ENCODE measurements at places on chromosomes 3 and 15. TPM values are rescaled to one million over a fixed set of nuclear protein-coding genes. Genes with fewer than 3 reads are reported as not detected.

- H3K4me1 ChIP-seq = no peaks in the 10 kb centered on the region
- H3K27ac ChIP-seq = no peak overlapping the region
These were observed 12.2 kb upstream of the GHRL start for GRCh38 chr3:10304905-10305304.

GRCh38 chr3:129360171-129360611, 68.2 kb downstream of the EFCAB12 start:
- no peak for DNase-seq
- H3K36me3 ChIP-seq = no peaks in the 10 kb centered on the region
- H3K27ac ChIP-seq = no peak overlapping the region

DNA sequence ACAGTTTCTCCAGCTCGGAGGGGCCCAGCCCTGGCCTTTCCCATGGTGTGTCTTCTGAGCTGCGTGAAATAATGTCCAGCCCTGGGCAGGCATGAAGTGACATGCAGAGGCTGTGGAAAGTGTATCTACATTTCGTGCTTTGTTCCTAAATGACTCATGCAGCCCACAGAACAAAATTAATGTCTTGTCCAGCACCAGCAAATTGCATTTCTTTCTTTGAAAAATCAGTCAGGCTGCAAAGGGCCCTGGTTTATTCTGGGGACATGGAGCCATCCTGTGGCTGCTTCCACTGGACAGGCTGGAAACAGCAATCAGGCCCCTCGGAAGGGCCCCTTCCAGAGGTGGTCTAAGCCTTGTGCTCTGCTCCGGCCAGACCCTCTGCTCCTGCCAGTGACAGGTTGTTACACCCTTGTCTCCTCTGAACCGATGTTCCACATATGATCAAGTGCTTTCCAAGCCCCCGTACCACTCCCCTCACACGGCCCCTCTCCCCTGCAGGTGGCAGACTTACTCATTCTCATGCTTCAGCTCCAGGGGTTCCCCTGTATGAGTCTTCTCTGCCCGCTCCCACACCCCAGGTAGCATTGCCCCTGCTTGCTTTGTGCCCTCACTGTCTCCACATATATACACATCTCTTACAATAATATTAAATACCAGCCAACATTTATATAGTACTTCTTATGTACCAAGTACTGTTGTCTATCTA, 33.7 kb downstream of the CRYGS start:
- no peak for DNase-seq
- no peaks in the 10 kb centered on the region for H3K4me1 ChIP-seq
- H3K27me3 ChIP-seq = peaks cover 3% of the 10 kb centered on the region
- no peaks in the 10 kb centered on the region for H3K36me3 ChIP-seq

GRCh38 chr15:78035861-78036476, 41.5 kb downstream of the TBC1D2B start:
- H3K36me3 ChIP-seq = no peaks in the 10 kb centered on the region
- H3K4me3 ChIP-seq = no peak overlapping the region
- H3K27me3 ChIP-seq = no peaks in the 10 kb centered on the region
- no peaks in the 10 kb centered on the region for H3K4me1 ChIP-seq

DNA sequence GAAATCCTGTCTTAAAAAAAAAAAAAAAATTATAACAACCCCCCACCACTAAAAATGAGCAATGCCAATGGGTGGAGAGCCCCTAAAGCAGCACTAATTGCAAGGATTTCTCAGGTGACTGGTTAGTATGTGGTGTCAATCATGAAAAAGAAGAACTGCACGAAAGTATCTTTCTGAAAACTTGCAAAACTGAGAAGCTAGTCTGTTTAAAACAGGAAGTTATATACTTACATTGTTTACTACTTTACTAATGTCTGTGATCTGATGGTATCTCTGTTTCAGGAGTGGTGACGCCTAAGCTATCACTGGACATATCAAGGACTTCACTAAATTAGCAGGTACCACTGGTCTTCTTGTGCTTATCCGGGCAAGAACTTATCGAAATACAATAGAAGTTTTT, at the start of gene CCR3:
Gene CCR3 (plus strand): TSS at position 341 of the 400 bp plus-strand sequence. CDS start 22,699 bp downstream, outside the sequence.
- DNase-seq = no peak
- no peak within 1 kb of the TSS for H3K27ac ChIP-seq

The LDHAL6B gene
- total RNA-seq = not detected

- peaks cover 29% of the 10 kb centered on the region for H3K4me1 ChIP-seq
- peak overlapping the region; percentile 39 for H3K4me3 ChIP-seq
- H3K27ac ChIP-seq = peak overlapping the region; percentile 29
- H3K27me3 ChIP-seq = no peaks in the 10 kb centered on the region
- peak; percentile 85 for DNase-seq
- H3K36me3 ChIP-seq = no peaks in the 10 kb centered on the region
These were observed 58.8 kb downstream of the CLASP2 start for GRCh38 chr3:33658991-33659848.

DNA sequence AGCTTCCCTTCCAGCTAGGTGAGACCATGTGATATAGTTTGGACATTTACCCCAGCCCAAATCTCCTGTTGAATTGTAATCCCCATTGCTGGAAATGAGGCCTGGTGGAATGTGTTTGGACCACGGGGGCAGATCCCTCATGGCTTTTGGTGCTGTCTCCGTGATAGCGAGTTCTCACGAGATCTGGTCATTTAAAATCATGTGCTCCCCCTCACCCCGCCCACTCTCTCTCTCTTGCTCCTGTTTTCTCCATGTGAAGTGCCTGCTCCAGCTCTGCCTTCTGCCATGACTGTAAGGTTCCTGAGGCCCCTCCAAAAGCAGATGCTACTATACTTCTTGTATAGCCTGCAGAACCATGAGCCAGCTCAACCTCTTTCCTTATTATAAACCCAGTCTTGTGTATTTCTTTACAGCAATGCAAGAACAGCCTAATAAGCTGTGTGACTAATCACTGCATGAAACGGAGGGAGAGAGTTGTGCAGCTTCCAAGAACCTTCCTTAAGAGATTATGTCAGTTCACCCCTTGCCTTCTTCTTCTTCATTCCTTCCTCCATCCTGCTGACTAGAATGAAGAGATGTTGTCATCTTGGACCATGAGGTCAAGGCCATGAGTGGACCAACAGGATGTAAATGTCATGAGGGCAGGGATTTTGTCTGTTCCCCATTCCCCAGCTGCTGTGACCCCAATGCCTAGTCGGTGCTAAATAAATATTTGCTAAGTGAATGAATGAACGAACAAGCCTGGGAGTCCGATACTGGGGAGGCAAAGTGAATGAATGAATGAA, 91.0 kb downstream of the CPN2 start:
- H3K27me3 ChIP-seq = no peaks in the 10 kb centered on the region
- peak; percentile 21 for DNase-seq
- H3K36me3 ChIP-seq = no peaks in the 10 kb centered on the region
- H3K4me1 ChIP-seq = peaks cover 3% of the 10 kb centered on the region
